ENCODE measurements at places on chromosomes 6 and 20.
A peak's percentile ranks its signal among the peaks of the same experiment; 100 is the strongest.

GRCh38 chr6:73983367-73983766 is 287.4 kb downstream of the CD109 start:
- DNase-seq, result peak; percentile 94

DNA sequence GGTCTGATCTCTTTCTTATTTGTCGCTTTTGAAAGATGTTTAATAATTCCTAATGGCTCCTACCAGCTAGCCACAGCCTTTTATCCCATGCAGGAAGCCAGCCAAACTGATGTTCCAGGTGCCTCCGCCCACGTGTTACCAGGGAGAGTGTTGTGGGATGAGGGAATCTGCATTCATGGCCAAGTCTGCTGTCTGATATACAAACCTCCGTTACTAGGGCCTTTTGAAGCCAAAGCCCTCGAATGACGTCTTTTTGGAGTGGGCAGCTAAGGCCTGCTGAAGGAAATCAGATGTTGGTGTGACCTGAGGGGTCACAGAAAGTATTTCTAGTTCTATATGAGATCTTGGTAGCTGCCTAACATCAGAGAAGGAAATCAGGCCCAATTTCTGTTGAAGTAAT is 21.3 kb downstream of the STK35 start:
- no peak for DNase-seq

GRCh38 chr20:460707-461106 is 1.6 kb downstream of the TBC1D20 start:
- DNase-seq, result no peak

GRCh38 chr6:126302191-126302590 is 37.7 kb upstream of the CENPW start:
- no peak for DNase-seq

DNA sequence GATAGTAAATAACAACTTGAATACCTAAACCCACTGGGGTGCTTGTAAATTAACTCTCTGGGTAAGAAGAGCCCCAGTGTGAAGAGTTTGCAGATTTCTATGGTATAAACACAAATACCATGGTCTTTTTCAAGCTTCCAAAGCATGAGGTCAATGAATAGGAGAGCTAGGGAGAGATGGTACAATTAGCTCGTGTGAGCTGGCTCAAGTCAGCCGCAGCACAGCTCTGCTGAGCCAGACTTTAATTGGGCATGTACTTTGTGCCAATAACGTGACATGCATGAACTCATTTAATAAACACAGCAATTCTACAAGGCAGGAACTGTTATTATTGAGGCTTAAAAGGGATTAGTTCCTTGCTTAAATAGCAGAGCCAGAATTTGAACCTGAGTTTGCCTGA is 684.2 kb downstream of the KIF16B start:
- no peak for DNase-seq

GRCh38 chr6:16800942-16801341 is 39.7 kb upstream of the ATXN1 start:
- DNase-seq, result peak; percentile 31
